ENCODE measurements at places on chromosomes 6 and 20.

GRCh38 chr6:94414041-94414440 lies 994.7 kb upstream of the EPHA7 start:
- no peak for DNase-seq

- no peak for DNase-seq
These were observed 750.5 kb downstream of the FRK start for GRCh38 chr6:115310156-115310555.

DNA sequence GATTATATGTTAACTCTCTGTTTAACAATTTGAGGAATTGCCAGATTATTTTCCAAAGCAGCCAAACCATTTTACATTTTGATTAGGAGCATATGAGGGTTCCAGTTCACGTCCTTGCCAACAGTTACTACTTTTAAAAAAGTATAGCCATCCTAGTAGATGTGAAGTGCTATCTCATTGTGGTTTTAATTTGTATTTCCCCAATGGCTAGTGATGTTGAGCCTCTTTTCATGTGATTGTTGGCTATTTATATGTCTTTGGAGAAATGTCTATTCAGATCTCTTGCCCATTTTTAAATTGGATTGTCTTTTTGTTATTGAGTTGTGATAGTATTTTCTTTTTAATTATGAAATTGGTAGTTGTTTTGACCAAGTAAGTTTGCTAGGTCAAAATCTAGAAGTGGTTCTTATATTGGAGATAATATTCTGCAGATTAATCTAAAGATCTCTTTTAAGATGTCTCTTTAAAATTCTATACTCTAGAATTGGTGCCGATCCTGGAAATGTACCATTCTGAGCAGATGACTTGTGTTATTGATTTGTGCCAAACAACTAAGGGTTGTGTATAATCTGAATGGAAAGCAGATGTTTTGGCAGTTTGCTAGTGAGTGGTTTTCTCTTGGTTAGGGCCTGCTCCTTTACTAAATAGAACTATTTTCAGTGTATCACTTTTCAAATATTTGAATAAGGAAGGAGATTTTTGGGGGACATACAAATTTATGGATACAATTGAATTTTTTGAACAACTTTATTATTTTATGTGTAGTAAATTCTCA lies 99.5 kb downstream of the CDKAL1 start:
- no peak for DNase-seq

GRCh38 chr6:26571592-26572296 lies 25.0 kb upstream of the ABT1 start:
- DNase-seq, result peak; percentile 89

- peak; percentile 93 for DNase-seq
These were observed 57.0 kb upstream of the CD93 start for GRCh38 chr20:23143098-23143497.

DNA sequence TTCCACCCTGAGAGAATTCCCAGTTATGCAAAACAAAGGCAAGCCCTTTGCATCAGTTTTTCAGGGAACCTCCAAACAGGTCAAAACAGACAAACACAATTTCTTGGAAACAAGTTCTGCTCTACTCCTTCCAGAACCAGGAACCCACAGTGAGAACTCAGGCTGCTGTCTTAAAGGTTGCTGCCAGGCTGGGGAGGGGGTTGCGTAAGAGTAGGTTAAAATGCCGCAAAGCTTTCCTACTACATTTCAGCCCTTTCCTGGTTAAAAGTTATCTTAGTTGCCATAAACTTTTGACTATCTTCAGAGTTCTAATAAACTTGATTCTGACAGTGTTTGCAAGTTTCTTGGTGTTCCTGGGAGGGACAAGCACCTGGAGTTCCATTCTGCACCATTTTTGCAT lies 33.8 kb downstream of the KPNA5 start:
- no peak for DNase-seq

GRCh38 chr6:81381382-81381916 lies 371.0 kb downstream of the TENT5A start:
- DNase-seq, result no peak

GRCh38 chr20:7712661-7713060 lies 227.6 kb downstream of the HAO1 start:
- DNase-seq, result no peak

DNA sequence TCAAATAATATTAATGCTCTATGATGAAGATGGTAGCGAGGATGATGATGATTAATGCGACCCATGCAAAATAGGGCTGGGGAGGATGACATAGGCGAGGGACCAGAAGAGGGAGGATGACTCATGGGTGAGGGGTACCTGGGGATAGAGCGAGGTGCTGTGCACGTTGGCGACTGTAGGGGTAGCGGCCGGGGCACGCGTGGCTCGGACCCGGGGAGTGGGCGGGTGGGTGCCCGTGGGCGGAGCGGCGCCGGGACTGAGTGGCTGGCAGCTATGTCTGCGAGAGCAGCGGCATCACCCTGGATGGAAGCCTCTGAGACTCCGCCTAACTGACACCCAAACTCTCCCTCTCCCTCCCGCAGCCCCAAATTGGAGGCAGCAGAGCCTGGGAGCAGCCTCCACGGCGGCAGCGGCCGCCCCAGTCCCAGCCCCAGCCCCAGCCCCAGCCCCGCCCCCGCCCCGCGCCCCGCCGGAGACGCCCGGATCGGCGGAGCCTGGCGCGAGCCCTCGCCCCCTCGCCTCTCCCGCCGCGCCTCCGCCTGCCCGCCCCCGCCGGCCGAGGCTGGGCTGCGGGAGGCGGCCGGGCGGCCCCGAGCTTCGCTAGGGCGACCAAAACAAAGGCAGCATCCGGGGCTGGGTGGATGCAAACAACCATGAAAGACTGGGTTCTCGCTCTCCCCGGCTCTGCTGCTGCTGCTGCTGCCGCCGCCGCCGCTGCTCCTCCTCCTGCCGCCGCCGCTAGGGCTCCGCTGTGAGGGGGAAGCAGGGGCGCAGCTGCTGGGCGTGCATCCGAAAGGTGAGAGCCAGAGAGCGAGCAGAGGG lies at the start of gene RIMS1:
Gene RIMS1 (plus strand): TSS at position 367 of the 822 bp plus-strand sequence. CDS start 474 bp downstream, outside the sequence.
- DNase-seq, result peak; percentile 57

GRCh38 chr6:41352907-41353306 lies 17.5 kb downstream of the NCR2 start:
- DNase-seq, result no peak

GRCh38 chr6:34248727-34249468 lies at the start of gene SMIM29:
Gene SMIM29, minus strand, starts transcription at chr6:34249006. Its CDS starts 1,215 bp downstream, at chr6:34247791.
- DNase-seq, result peak; percentile 97

DNA sequence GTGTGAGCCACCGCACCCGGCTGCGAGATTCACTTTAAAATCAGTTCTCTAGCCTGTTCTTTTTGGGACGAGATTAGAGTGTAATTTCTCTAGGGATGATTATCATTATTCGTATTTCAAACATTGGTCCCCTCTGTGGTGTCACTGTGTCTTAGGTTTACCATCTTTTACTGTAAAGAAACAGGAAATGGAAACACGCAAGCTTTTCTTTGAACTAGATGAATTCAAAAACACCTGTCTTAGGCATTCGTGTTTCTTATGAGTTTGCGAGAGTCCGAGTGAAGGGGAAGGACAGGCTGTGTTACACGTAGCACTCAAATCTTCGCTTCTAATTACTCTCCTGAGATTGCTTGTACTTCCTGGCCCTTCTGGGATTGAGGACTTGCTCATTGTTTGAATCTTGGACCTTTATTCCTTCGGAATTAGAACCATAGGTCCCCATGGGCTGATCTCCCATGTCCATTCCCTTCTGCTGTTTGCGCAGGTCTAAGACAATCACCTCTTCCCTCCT lies 61.6 kb downstream of the PHACTR2 start:
- no peak for DNase-seq

DNA sequence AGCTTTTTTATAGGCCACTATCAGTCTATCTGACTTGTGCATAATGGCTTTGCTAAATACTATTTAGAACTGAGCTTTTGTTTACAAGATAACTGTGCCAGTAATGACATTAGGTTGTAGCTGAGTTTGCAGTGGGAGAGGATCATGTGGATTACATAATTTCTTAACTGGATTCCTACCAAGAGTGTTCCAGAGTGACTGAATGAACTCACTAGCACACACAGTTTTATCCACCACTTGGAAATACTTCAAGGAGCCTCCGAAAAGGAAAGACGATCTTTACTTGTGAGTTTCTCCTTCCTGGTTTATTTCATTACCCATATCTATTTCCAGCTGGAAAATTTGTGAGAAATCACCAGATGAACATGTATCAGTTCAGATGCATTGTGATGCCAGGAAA lies 10.9 kb upstream of the SYNE1 start:
- DNase-seq, result peak; percentile 47

DNA sequence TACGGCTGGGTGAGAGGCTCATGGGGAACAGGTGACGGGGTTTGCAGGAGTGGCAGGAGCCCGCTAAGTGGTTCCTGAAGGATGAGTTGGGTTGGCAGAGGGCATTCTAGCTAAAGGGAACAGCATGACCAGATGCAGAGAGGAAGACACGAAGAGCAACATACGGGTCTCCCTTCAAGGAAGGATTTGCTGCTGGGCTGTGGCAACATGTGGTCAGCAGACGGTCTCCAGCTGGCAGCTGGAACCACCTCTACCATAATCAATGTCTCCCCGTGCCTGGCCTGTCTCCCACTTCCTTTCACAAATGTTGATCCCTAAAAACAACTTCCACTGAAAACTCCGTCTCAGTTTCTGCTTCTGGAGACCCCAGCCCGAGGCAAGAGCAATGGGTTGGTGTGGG lies 80.6 kb upstream of the SULF2 start:
- no peak for DNase-seq

DNA sequence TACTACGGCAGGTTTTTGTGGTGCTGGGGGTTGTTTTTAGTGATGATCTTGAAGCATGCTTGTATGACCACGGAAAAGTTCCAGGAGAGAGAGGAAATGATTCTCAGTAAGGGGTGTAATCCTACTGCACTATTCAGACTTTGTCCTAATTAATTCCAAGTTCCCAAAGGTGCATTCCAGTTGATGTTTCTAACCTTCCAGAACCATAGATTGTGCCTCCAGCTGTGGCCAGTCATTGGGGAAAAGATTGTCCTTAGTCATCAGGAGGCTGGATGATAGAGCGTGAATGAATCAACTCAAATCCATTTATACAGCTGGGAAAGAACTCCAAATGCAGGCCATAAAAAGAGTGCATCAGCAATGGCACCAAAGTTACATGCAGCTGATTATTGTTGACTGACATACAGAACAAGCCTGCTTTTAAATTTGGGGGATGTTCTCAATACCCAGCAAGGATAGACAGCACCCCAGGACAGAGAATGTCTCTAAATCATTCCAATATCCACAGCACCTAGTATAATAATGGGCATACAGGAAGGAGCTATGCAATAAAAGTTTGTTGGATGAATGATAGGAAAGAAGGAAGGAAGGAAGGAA lies 27.8 kb upstream of the PKHD1 start:
- no peak for DNase-seq

- no peak for DNase-seq
These were observed 120.8 kb downstream of the F13A1 start for GRCh38 chr6:6199678-6200077.

DNA sequence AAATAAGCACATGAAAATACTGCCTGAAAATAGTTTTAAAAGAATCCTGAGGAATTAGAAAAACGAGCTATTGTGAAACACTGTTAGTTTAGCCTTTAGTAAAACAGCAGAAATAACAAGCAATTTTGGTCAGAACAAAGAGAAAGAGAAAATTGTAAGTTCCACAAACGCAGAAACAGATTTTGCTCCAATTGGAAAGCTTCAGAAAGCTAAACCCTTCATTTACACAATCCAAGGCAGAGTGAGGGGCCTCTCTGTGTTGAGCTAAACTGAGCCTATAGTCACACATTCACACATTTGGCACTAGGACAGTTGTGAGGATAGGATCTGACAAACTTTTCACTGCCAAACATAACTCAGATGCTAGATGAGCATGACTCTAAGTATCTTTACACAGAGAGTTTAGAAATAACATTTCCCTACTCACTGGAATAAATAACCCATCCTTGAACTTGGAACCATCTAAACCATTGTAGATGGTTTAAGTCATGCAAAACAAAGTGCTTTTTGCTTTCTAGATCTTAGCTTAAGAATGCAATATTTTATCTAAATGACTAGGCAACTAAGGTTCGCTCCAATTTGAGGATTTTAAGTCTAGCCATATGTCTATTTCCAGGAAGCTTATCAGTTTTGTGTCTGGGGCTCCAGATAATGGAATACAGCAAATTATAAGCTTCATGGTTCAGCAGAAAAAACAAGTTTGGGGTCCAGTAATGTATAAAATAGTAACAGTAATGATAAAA lies 122.6 kb downstream of the SGK1 start:
- peak; percentile 49 for DNase-seq

- DNase-seq, result peak; percentile 61
These were observed 72.6 kb downstream of the HIVEP2 start for GRCh38 chr6:142872376-142872775.

DNA sequence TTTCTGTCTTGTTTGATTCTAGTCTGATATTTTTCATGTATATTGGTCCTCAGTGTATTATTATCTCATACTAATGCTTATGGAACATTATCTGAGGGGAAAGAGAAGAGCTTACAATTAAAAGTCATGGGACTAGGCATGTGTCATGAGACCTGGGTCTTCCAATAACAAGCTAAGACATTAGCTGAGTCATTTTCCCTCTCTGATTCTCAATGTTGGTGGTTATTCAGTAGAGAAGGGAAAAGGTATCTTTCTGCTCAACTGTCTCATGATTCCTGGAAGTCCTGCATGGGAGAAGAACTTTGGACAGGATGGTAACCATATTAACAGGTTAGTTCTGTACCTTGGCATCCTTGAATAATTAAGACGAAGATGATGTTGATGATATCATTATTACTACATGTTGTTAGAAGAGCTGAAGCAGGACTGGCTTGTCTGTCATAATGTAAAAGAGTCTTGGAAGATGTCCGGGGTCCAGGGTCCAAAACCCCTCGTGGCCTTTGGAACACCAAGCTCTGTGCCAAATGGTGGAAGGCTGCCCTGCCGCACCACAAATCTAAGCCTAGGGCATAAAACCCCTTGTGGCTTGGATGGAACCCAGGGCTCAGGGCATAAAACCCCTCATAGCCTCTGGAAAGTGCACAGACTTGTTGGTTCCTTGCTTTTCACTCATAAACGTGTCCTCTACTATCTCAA lies 19.1 kb downstream of the TRIM38 start:
- no peak for DNase-seq

DNA sequence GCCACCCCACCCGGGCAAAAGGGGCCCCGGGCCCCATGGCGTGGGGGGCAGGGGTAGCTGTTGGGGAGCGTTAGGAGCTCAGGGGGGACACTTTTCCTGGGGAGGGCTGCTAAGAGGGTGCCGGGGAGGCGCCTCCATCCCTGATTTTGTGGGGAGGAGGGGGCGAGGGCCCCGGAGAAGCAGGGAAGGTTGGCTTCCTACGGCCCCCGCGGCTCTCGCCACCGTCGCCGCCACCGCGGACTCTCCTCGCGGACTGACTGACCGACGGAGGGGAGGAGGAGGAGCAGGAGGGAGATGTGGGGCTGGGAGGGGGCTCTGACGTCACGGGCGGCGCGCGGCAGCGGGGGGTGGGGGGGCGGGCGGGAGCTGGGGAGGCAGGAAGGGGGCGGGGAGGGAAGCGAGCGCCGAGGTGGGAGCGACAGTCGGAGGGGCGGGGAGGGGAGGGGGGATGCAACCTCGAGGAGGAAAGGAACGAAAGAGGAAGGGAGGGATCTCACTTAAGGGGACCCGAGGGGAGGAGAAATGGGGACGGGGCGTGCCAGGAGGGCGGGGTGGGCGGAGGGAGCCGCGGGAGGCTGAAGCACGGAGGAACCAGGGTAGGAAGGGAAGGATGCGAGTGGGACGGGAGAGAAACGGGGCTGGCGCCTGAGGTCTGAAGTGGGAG lies 5.1 kb downstream of the GABBR1 start:
- DNase-seq, result peak; percentile 84
